ENCODE measurements at places on chromosomes 16 and 17.
A peak's percentile ranks its signal among the peaks of the same experiment; 100 is the strongest.

- no peak for DNase-seq
Observed at GRCh38 chr17:78345172-78345571, 14.7 kb downstream of the SOCS3 start.

- no peak for DNase-seq
Observed at GRCh38 chr17:10216213-10216938, 18.0 kb upstream of the GAS7 start.

DNA sequence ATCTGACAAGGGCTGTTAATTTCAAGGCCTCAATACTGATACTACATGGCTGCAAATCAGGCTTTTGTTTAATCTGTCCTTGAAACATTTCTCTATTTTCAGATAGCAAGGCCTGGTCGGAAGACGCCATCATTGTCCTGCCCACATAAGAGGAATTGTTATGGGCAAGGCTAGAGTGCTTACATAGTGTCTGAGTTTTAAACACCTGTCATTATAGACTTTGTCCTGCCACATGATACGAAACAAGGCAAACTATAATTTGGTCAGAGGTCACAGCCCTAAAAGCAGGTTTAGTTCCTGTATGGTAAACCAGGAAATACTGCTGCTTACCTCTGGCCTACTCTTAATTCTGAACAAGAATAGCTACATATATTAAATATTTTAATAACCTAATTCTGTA is 104.4 kb downstream of the SSH2 start:
- no peak for DNase-seq

- no peak for DNase-seq
Observed at GRCh38 chr16:56869513-56870275, 4.7 kb downstream of the SLC12A3 start.

- no peak for DNase-seq
Observed at GRCh38 chr17:77946900-77947645, 11.4 kb upstream of the TNRC6C start.

DNA sequence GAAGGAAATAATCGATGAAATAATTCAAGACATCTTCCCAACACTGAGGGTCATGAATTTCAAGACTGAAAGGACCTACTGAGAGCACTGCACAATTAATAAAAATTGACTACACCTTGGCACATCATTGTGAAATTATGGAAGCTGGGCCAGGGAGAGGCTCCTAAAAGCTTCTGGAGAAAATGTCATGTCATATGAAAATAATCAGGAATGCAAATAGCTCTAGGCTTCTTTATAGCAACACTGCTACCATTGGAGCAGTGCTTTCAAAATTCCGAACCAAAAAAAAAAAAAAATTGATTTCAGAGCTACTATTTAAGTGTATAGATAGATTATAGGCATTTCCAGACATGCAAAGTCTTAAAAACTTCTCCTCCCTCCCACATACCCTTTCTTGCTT is 6.4 kb upstream of the ALOX15B start:
- DNase-seq, result no peak

DNA sequence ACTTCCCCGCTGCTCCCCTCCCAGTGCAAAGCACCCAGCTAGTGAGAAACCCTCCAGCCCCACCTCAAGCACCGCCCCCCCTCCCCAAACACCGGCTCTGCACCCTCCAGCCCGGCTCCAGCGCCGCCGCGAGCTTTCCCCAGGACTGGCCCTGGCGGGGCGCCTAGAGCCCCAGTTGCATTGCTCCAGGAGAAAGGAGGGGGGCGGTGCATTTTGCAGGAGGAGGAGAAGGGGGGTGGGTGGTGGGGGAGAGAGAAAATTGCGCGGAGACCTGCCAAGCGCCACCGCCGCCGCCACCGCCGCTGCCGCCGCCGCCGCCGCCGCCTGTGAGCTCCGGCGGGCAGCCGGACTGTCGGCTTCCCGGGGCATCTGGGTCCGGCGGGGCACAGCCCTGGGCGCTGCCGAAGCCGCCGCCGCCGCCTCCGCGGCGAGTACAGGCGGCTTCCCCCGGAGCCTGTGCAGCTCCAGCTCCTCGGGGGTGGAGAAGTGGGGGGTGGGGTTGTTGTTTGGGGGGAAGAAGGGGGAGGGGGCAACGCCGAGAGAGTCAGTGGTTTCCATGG is 333 bp upstream of the NOG start:
- peak; percentile 61 for DNase-seq

GRCh38 chr17:47955497-47956461 is 1.9 kb downstream of the PRR15L start:
- no peak for DNase-seq

DNA sequence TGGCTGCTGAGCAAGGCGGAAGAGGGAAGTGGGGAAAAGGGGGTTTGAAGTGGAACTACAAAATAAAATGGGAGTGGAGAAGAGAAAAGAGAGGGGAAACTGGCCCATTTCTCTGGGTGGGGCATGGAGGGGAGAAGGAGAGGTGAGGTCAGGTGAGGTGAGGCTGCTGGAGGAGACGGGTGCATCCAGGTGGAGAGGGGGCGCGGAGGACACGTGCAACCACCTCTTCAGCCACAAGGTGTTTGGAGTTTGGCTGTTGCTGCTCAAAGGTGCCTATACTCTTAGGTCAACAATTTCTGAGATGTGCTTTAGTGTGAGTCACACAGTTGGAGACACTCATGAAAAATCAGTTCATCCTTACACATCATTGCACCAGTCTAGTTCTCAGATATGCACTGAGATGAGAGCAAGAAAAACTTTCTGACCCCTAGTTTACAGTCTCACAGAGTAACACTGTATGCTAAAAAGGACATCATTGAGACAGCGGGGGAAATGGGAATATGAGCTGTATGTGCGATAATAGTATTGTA is 4.8 kb downstream of the SLC6A4 start:
- no peak for DNase-seq

- DNase-seq, result no peak
Observed at GRCh38 chr16:14641926-14642325, 9.2 kb downstream of the BFAR start.

DNA sequence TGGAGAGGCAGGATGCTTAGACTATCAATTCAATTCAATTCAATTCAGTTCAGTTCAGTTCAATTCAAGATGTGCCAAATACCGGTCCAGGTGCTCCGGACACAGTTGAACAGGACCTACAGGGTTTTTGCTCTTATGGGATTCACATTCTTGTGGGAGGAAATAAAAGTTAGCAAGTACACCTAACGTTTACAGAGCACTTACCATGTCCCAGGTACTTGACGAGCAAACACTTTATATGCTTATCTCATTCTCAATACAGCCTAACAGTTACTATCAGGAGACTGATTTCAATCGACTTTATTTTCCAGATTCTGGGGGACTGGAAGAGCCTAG is 467 bp upstream of the GDE1 start:
- DNase-seq, result no peak

DNA sequence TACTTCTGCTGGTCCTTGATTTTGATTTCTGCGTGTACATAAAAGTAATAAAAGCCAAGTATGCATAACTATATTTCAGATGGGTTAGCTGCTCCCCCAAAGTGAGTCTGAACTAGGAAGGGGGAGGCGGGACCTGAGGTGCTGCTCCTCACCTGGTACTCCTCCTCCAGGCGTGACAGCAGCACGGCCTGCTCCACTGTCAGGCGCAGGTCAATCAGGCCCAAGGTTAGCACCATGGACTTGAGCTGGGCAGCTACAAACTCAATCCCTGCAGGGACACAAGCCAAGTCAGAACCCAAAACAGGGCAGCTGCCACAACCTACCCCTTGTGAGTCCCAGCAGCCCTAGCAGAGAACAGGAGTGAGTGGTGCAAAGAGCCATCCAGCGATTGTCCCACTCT is 18.0 kb downstream of the ATPAF2 start:
- DNase-seq, result no peak

DNA sequence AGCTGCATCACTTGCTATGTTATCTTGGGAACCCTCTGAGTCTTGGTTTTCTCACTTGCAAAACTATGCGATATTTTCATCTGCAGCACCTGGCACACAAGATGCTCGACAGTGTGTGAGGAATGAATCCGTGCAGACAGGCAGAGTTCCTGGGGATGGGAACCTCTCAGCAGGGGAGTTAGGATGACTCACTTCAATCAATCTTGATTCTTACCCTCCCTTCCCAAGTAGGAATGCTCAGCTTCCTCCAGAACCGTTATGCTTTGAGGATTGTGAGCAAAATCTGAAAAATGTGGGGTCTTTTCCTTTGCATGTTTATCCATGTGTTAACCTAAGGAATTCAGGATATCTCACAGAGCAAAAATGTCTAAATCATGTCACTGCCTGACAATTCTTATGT is 68.9 kb upstream of the HNF1B start:
- DNase-seq, result no peak

GRCh38 chr16:48158296-48158695 is 2.5 kb upstream of the ABCC12 start:
- no peak for DNase-seq

DNA sequence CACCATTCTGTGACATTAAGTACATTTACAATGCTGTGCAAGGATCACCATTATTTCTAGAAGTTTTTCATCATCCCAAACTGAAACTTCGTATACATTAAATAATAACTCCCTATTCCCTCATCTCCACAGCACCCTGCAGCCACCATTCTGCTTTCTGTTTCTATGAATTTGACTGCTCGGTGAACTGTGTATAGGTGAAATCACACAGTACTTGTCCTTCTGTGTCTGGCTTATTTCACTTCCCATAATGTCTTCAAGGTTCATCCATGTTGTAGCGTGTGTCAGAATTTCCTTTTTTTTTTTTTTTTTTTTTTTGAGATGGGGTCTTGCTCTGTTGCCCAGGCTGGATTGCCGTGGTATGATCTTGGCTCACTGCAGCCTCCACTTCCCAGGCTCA is 20.4 kb downstream of the RAP1GAP2 start:
- no peak for DNase-seq

DNA sequence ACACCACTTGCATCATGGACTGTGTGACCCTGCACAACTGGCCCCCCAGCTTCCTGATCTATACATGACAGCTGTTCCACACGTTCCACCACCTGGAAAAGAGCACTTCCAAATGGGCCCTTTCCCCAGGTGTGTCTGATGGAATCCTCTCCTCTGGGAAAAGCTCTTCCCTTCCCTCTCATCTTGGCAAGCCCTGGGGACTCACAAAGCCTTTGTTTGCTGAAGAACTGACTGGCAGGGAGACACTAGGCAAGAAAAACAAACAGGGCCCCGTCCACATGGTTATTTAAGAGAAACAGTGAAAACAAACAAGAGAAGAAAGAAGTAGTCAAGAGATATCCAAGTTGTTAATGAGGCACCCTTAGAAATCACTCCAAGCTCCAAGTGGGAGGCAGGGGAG is 52.6 kb downstream of the C16orf95 start:
- no peak for DNase-seq

- no peak for DNase-seq
Observed at GRCh38 chr17:60087882-60088669, 9.4 kb upstream of the HEATR6 start.

DNA sequence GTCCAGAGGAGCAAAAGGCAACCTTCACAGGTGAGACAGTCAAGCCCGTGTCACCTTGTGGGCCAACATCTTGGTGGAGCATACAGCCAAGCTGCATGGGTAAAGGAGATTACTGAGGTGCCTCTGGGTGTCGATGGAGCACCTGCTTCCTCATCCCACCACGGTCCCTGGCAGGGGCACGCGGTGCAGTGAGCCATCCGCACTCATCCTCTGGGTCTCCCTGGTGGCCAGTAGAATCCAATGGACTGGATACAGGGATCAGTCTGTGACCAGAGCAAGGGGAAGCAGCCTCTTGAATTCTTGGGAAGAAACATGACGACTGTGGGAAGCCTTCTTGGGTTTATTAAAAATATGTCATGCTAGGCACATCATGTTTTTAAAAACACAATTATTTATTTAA is 4.8 kb upstream of the WSCD1 start:
- DNase-seq, result no peak

DNA sequence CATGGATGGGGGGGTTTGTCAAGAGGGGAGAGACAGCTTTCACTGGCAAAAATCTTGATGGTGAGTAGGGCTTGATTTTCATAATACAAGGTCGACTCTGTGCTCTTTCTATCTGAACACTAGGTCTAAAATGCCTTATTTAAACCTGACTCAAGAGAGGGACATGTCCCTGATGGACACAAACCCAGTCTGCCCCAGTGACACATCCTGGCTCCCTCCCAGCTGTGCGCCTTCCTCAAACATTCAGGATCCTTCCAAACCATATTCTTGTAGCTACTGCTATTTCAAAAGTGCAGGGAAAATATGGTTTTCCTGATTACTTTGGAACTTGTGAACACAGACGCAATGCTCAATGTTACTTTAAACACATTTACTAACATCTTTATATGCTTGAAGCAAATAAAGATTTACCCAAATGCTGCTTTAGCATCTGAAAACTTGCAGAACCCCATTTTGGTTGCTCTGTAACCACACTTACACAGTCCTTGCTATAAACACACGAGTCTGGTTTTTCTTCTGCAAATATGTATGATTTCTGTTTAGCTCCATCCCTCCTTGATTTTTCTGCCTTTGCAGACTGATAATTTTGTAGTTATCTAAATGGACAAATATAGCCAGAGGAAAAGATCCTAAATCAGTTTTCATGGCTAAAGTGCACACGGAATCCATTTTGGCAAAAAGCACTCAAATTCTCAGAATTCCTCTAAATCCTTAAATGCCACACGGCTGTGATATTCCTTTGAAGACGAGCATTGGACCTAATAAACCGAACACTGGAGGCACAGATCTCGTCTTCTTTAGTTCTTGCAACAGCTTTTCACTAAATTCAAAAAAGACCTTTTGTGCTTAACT is 499.9 kb upstream of the ZFHX3 start:
- DNase-seq, result no peak

DNA sequence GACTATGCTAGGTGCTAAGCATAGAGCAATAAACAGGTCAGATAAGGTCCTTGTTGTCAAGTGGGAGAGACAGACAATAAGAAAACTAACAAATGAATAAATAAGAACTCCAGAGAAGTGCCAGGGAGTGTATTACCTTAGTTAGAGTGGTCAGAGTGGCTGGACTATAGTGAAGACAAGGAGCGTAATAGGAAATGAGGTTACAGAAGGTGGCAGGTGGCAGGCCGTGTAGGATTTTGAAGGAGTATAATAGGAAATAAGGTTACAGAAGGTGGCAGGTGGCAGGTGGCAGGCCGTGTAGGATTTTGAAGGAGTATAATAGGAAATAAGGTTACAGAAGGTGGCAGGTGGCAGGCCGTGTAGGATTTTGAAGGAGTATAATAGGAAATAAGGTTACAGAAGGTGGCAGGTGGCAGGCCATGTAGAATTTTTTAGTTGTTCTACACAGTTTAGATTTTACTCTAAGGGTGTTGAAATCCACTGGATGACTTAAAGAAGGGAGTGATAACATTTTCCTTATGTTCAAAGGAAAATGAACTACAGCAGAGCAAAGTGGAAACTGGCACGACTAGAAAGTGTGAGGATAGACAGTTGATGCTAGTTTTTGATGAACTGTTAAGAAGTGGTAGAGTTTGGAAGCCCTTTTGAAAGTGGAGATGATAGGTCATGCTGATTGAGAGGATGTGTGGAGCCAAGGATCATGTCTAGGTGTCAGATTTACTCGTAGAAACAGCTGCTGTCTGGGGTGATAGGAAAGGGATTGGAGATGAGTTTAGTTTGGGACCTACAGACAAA is 3.6 kb upstream of the KRTAP3-1 start:
- DNase-seq, result no peak

DNA sequence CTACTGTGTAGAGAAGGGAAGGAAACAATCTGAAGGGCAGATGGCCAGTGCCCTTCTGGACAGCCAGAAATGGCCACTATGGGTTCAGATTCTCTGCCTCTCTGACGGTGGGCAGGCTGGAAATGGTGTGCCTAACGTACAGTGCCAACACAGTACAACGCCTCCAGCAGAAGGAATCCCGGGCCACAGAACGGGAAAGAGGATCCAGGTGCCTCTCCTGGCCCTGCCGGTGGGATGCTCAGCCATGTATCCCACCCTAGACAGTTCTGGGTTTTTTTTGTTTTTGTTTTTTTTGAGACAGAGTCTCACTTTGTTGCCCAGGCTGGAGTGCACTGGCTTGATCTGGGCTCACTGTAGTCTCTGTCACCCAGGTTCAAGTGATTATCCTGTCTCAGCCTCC is 71.5 kb downstream of the SLC5A11 start:
- no peak for DNase-seq
